ENCODE measurements at places on chromosomes 1 and 21.

- DNase-seq: no peak
These were observed 163.6 kb upstream of the ARHGEF16 start for GRCh38 chr1:3290915-3291314.

DNA sequence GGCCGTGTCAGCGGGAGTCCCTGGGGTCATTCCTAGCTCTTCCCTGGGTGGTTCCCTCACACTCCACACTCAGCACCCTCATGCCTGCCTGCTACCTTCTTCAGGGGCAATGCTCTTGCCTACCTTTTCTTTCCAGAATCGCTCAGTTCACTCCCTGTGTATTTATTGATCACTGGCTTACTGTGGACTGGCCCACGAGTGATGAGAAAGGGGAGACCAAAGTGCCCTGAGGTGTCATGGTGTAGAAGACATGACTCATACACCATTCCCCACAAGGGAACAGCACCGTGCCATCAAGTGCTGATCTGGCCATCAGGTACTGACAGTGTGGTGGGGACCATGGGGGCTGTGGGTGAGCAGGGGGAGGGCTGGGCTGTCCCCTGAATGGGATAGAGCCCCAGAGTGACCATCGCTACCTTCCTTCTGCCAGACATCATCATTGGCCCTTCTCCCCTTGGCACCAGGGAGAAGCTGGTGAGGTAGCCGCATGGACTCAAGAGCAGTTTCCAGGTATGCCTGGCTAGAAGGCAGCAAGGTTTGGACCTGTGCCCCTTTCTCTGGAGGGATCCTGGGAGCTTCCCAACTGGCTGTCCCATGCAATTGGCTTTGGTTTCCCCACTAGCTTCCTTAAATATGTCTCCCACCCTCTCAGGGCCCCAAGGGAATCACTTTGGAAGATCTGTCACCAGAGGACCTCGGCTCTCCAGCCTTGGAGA, 17.2 kb upstream of the LRRN2 start:
- no peak for DNase-seq

GRCh38 chr1:248871837-248872401, 13.0 kb upstream of the ZNF692 start:
- no peak for DNase-seq

- no peak for DNase-seq
These were observed 127.2 kb downstream of the ZSCAN20 start for GRCh38 chr1:33599516-33600115.

DNA sequence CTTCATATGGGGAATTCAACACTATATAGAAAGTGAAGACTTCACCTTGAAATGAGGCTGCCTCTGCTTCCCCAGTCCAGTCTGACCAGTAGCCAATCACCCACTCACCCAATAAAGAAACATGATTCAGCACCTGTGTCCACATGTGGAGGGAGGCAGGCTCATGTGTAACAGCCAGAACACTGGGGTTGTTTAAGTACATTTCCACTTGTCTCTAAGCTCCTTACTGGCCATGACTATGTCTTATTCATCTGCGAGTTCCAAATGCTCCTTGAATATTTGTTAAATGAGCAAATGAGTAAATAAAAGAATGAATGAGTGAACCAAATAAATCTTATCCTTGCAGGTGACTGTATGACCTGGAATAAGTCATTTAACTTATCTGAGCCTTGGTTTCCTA, 100.1 kb downstream of the BRINP2 start:
- DNase-seq: no peak

DNA sequence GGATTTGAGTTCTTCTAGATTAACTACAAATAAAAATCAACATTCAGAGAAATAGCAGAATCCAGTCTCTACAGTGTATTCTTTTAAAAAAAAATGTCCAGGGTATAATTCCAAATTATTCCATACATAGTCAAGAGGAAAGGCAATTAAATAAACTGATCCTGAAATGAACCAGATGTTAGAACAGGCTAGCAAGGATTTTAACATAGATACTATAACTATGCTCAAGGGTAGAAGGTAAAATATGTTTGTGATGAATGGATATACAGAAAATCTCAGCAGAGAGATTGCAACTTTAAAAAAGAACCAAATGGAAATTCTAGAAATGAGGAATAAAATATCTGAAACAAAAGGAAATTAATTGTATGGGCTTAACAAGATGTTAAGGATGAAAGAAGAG, 32.4 kb downstream of the CYYR1 start:
- DNase-seq: no peak

- peak; percentile 71 for DNase-seq
These were observed 10.9 kb upstream of the C4BPB start for GRCh38 chr1:207077470-207078377.
